ENCODE measurements at places on chromosomes 6 and 20.

DNA sequence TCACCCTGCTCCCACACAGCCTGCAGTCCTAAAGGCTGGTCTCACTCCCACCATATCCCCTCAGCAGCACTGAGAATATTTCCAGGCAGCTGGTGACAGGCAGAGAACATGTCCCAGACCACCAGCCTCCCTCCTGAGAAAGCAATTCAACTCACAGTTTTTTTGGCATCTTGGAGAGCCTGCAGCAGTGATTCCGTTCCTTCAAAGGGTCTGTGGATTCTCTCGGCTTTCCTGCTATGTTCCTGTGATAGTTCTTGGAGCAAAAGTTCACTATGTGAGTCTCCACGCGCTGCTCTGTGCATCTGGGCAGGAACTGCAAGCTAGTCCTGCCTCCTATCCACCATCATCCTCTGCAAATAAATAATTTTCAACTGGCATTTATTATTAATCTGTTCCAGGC, 448.3 kb upstream of the HSF2 start:
- no peak for DNase-seq

- DNase-seq = no peak
Measured at GRCh38 chr6:168782187-168782751, 341.3 kb downstream of the SMOC2 start.

DNA sequence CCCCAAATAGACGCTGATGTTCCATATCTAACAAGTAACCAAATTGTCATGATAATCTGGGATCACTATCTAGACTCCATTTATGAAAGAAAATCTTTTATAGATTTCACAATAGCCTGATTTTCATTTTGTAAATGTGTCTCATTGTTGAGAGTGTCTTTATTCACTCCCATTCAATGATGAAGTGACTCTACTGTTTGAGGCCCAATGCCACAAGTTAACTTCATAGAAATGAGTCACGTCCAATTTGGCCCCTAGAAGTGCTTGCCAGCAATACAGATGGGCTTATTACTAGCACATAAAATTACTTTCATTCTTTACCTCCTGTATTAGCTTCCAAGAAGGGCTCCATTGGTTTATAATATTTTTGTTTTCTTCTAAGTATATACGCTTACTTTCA, 6.3 kb downstream of the IPCEF1 start:
- DNase-seq = no peak

GRCh38 chr6:121652223-121652622, 216.8 kb downstream of the GJA1 start:
- DNase-seq = no peak

DNA sequence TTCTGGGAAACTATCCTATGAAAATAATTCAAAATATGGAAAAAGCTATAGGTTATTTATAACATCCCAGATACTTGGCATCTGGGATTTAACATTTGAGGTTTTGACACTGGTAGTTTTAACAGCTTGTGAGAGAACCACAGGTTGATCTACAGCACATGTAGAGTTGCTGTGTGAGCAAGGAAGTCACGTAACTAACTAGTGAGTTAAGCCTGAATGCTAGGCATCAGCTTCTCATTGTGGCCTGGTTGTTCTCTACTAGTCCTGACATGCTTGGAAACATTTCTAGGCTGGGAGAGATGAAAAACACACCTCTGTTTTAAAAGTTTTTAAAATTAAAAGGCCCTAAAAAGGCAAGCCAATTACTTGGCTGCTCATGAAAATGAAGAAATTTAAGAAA, 28.2 kb downstream of the ESF1 start:
- no peak for DNase-seq

GRCh38 chr6:107128175-107128574, 12.9 kb upstream of the BEND3 start:
- no peak for DNase-seq

DNA sequence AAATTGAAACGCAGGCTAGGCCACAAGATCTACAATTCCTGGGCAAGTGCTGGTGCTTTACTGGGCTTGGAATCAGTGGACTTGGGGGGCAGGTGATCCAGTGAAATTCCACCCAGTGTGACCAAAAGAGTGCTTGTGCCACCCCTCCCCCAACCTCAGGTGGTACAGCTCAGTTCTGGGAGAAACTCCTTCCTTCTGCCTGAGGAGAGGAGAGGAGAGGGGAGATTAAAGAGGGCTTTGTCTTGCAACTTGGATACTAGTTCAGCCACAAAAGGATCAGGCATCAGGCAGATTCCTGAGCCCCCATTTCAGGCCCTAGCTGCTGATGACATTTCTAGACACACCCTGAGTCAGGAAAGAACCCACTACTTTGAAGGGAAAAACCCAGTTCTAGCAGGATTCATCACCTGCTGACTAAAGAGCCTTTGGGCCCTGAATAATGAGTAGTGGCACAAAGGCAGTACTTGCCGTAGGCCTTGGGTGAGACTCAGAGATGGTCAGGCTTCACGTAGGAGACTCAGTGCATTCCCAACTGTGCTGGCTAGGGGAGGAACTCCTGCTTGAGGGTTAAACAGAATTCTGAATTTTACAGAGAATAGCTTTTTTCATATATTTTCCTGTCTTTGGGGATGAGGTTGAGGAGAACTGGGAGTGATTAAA, 446.7 kb downstream of the BMP2 start:
- DNase-seq = no peak

DNA sequence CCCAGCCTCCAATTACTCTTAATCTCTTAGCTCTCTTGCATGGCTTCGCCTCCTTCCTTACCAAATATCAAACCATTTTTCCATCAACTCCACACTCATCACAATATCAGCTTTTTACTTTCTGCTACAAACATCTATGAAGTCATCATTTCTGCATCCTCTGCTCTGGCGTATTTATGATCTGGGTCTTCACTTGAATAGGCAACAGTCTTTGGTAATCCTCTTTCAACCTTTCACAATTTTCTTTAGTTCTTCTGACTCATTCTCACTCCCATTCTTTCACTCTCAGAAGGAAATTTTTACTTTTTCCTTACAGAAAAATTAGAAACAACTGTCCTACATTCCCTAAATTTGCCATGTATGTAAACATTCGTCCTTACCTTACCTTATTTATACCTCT, 522.4 kb downstream of the HDGFL1 start:
- no peak for DNase-seq

GRCh38 chr6:51934098-51934497, 153.3 kb downstream of the PKHD1 start:
- no peak for DNase-seq

GRCh38 chr20:44210406-44211176, at the start of gene OSER1:
Gene OSER1 (minus strand): TSS chr20:44210771. CDS start chr20:44206957, 3,814 bp downstream.
- peak; percentile 96 for DNase-seq

- DNase-seq = no peak
Measured at GRCh38 chr20:45461225-45461624, 8.3 kb upstream of the WFDC2 start.

- peak; percentile 41 for DNase-seq
Measured at GRCh38 chr20:56995635-56996075, 270.8 kb downstream of the BMP7 start.

DNA sequence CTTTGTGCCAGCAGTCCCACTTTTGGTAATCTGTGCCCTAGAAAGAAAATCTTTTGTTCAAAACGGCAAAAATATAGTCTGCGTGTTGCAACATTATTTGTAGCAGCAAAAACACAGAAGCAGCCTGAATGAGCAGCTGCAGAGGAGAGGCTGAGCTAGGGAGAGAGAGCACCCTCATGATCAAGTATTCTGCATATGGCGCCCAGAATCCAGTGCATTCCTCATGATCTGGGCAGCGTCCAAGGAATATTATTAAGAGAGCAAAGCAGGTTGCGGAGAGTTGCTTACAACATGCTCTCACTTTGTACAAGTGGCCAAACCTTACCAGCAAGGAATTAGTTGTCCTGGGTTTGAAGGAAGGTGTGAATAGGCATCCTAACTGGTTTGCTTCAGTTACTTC, 25.9 kb downstream of the KIZ start:
- DNase-seq = no peak

DNA sequence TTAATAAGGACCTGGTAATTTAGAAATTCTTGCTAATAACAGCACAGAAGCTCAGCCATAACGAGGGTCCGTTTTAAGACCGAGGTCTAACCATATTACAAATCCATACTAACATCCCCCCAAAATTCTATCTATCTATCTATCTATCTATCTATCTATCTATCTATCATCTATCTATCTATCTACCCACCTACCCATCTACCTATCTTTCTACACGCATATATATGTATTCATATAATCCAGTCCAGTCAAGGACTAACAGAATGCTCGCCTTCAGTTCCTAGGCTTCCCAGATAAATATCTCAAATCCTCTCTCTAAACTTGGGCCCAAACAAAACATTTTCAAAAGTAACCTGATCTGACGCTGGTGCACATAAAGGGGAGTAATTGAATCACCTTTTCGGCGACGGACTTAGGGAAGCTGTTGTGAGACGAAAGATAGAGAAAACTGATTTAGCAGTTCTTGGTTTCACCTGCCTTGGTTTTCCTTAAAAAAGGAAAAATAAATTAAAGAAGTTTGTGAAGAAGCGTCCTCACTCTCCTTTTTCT, 14.5 kb downstream of the HMGN4 start:
- DNase-seq = no peak

- DNase-seq = no peak
Measured at GRCh38 chr20:64107736-64108457, 532 bp upstream of the NPBWR2 start.

DNA sequence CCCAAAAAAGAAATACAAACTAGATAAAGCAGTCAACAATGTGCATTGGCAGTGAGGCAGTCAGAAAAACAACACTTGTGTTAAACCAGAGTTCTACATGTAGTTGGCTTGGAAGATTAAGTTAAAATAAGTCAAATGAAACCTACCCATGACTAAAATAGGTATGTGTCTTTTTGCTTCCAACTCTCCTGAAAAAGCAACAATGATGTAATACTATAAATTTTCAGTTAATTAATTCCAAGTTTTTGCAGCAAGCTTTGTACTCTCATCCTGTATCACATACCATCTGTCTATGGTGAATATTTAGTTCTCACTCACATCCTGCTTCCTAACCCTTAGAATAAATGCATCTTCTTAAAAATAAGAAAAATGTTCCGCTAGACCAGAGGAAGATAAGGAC, 261.5 kb downstream of the KIF16B start:
- no peak for DNase-seq

- no peak for DNase-seq
Measured at GRCh38 chr20:50885781-50886180, 45.5 kb downstream of the ADNP start.

GRCh38 chr20:25490656-25491445, 83.4 kb downstream of the GINS1 start:
- DNase-seq = no peak

DNA sequence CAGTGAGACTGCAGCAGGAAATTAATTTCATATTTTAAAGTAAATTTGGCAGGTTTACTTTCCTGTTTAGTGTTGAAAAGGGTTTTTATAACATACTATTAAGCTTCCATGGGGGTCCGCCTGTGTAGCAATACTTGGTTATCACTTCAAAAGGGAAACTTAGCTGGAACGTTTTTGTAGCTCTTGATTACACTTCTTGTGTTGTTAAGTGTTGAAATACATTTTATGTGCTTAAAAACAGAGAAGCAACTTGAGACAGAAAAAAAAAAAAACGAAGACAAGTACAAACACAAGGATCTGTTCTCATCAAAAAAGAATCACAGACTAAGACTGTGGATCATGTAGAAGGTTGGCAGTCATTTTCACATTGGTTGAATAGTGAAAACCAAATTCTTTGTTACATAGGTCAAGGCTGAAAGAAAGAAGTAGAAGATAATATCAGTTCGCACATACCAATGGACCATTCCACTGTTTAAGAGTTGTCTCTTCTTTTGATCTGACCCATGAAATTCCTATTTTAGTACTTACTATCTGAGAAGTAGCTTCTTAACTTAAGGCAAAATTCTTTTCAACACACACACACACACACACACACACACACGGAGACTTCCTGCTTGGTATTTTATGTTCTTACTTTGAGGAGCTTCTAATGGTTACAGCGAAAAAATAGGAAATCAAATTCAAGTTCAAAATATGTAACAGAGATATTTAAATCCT, 113.9 kb upstream of the SLC35B3 start:
- no peak for DNase-seq

DNA sequence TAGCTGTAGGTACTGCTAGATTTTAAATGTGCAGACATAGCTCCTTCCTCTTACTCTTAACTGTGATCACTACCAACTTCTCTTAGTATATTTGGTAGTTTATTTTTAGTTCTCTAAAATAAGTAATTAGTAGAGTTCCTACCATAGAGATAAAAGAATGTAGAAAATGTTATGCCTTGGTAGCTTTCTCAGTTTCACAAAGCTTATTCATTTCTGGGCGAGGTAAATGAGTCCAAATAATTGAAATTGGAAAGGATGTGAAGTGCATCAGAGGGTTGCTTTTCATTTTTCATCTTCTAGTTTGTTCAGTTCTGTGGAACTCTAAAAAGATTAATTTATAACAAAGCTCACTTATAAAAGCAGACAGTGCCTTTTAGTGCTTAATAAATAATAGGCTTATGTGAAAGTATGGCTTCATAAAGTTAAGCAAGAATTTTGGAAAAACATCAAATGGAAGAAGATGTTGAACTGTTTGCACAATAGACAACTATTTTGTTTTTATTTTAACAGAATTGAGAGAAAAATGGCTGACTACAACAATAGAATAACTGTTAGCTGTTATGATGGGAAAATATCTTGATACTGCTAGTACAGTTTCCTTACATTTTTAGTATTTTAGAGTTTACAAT, 303.7 kb downstream of the UTRN start:
- DNase-seq = no peak

DNA sequence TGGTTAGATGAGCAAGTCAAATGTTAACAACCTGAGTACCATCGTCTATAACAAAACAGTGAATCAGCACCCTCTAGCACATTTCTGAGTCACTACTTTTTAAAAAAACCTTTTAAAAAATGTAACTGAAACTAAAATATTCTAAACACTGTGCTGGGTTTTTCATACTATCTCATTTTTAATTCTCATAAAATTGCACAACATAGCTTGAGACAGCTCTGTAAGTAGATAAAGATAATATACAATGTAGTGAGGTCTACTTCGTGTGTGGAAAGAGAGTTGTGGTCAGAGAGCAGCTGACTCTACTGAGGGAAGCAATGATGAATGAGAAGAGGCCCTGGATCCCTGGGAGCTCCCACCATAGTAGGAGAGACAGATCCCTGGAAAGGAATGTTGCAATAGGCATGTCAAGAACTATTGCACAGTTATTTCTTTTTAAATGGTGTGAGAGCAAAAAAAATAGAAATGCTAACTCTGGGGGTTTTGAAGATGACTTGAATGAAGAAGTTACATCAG, 13.6 kb upstream of the CALHM6 start:
- DNase-seq = no peak

DNA sequence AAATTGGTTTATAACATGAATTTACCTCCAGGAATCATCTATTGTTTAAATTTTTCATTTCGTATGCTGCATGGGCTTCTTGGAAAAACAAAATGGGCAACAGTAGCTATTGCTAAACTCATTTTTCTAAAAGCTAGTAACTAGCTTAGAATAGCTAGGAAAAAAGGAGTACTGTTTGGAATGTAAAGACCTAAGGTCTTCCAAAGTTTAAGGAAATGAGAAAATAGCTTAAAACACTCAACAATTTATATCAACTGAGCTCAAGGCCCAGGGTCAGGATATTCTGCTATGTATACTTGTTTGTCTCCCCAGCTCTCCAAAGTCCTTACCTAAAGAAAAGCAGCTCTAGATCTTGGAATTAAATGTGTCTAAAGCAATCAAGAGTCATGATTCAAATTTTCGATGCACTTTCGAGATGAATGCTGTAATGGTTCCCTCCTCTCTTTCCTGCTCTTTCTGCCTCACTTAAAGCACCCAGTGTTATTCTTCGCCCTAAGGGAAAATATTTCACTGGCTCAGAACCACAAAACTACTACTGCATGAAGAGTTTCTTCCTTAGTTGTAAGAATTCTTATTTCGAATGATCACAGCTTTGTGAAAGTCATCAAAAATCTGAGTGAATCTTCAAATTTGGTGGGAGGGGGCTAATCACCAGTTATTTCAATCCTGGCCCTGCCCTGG, 41.6 kb downstream of the LYRM4 start:
- no peak for DNase-seq
